Central memory CD4-positive, alpha-beta T cell (primary cell): ENCODE measurements at places on chromosomes 5 and 9.

DNA sequence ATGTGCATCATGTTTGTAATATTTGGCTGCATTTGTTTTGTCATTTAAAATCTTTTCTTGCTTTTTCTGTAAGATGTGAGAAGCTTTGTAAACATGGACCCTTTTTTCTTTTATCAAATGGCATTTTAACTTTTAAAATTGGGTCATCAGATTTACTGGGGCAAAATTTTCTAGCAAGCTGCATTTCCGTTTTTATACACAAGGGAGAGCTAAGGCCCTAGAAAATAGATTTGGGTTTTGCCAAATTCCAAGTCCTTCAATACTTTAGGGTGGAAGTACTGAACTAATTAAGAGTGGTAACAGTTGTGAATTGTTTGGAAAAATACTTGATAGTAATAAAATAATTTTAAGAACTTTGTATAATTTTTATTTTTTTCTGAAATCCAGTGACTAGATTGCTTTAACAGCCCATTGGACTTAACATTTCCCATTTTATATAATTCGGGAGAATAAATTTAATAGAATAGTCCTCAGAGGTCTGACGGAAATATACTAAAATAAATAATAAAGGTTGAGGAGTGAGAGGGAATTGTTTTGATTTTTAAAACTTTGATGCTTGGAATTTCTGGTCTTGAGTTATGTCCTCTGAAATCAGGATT is 117.4 kb downstream of the SMARCA2 start:
- no peak for DNase-seq

GRCh38 chr5:135735831-135736230 is 98.6 kb upstream of the SLC25A48 start:
- DNase-seq: no peak

DNA sequence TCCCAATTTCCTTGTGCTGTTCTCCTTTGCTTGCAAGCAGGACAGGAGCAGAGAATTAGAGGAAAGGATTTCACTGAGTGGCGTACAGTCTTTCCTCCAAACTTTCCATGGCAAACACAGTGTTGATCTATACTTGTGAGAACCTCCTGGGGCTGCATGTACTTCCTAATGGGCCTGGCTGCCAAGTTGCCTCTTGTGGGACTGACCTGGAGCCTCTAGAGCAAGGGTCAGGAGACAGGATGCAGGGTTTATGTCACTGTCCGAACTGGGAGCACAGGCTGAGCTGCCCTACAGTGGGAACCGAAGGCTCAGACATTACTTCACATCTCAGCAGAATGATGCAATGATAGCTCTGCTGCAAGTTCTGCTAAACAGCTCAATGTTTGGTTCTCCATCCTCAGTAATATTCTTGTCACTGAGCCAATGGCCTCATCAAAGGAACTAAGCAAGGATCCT is 102.3 kb downstream of the ENC1 start:
- no peak for DNase-seq

DNA sequence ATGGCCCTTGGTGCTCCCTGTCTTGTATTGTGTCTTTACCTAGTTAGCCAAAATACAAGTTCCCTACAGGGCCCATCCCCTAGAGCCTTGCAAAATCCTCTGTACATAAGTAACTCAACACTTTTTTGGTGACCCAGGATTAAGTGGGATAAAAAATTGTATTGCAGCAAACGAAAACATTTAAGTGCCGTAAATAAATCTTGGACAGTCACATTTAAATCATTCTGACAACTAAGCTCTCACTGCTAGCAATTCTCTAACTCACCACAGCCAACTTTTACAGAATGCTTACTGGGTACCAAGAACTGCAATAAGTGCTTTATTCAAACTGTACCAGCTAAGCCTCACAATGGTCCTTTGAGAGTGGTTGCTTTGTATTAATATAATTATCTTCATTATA is 56.6 kb downstream of the GNAQ start:
- DNase-seq: no peak

- DNase-seq: no peak
These were observed 13.5 kb downstream of the NSD1 start for GRCh38 chr5:177146891-177147638.

DNA sequence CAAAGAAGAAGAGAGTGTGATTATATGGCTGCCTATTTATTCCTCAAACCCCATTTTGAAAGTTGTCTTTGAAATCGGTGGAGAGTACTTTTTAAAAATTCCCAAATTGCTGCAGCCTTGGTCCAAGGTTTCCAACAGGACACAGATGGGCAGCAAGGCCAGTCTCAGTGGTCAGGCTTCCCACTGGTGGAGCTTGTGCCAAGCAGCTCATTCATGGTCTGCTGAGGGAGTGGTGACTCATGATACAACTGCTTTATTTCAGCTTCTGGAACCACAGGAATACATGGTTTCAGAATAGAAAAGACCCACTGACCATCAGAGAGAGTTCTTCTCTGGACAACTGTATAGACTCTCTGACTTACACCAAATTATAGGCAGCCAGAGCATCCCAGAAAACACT is 673.1 kb upstream of the KLF4 start:
- no peak for DNase-seq

- no peak for DNase-seq
These were observed 23.2 kb downstream of the LEAP2 start for GRCh38 chr5:132896685-132897084.

DNA sequence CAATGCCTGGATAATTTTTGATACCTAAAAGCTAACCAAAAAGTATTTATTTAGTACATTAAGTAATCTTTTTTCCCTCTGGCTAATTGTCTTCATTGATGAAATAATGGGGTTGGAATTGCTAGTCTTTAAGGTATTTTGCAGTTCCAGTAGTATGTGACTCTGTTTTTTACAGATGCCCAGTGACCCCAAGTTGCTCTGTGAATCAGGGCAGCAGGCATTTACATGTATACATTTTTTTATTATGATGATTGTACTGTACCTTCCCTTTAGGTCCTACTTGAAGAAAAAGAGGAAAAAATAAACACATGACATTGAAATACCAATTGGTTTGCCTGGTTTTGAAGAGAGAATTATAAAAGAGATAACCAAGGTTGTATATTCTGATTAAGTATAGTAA is 385.5 kb downstream of the ADGRV1 start:
- DNase-seq: no peak

GRCh38 chr5:88694023-88694679 is 188.8 kb downstream of the MEF2C start:
- no peak for DNase-seq

DNA sequence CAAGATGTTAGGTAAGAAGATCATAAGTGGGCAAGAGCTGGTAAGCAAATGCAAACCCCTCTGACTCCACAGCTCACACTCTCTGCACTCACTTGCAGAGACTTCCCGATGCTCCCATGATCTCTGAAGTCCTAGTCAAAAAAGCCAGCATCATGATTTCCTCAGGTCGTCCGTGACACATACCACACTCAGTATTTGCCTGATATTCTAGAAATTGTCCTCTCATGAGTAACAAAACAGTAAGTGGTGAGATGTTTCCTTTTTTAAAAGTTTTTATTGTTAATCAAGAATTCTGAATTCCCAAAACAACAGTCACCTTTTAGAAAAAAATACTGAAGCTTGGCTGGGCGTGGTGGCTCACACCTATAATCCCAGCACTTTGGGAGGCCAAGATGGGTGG is 194.6 kb downstream of the DENND1A start:
- no peak for DNase-seq

- DNase-seq: no peak
These were observed 66.0 kb downstream of the MYO10 start for GRCh38 chr5:16869821-16870796.

GRCh38 chr9:129143031-129143927 is 32.1 kb downstream of the PTPA start:
- DNase-seq: peak; percentile 58

- no peak for DNase-seq
These were observed 56.7 kb upstream of the CTNNA1 start for GRCh38 chr5:138696501-138696900.

DNA sequence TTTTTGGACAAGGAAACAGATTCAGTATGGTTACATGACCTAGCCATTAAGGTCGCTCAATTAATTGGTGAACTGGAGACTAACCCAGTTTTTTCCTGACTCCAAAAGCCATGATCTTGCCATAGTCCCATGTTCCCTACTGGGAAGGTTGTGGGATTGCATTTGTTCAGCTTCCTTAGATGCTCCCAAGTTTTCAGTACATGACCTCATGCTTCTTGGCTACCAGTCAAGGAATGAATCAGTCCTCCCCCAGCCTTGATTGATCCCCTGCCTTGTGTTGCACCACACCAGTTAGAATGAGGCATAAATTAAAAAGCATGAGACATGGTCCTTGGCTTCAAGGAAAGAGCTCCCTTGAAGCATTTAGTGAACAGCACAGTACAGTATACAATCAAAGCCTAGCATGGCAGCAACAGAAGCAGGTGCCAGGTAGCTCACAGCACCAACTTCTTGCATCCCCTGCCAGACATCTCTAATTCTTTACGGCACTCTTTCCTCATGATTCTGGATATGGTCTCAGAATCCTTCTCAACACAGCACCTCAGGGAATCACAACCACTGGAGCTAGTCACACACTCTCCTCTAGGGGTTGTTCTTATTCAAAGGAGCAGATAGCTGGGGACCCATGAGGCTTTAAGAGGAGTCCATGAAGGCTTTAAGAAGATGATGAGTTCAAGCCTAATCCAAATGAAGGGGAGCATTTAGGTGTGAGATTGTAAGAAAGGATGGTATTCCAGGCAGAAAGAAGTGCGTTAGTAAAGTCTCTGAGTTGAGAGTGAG is 295.5 kb upstream of the CLINT1 start:
- DNase-seq: no peak

GRCh38 chr9:116234081-116234480 is 80.5 kb downstream of the PAPPA start:
- DNase-seq: no peak

DNA sequence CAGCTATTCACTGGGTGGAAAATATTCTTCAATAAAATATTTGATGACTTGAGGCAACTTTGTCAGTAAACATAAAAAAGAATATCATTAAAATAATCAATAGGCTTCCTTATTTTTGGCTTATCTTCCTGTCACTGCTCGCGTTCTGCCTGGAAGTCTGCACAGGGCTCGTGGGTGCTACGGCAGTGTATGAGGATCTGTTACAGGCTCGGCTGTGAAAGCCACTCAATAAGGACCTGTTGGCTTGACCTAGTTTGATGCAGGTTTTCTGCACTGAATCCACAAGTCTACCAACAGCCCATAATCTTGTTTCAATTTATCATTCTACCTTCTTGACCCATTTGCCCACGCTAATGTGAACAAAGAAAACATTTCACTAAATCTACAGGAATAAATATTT is 97.2 kb downstream of the PDZD2 start:
- no peak for DNase-seq

- no peak for DNase-seq
These were observed at the start of gene ABCA2 for GRCh38 chr9:137027369-137028262. TSS of gene ABCA2 (minus strand) at chr9:137028237. CDS start at chr9:137028140, 97 bp downstream.

DNA sequence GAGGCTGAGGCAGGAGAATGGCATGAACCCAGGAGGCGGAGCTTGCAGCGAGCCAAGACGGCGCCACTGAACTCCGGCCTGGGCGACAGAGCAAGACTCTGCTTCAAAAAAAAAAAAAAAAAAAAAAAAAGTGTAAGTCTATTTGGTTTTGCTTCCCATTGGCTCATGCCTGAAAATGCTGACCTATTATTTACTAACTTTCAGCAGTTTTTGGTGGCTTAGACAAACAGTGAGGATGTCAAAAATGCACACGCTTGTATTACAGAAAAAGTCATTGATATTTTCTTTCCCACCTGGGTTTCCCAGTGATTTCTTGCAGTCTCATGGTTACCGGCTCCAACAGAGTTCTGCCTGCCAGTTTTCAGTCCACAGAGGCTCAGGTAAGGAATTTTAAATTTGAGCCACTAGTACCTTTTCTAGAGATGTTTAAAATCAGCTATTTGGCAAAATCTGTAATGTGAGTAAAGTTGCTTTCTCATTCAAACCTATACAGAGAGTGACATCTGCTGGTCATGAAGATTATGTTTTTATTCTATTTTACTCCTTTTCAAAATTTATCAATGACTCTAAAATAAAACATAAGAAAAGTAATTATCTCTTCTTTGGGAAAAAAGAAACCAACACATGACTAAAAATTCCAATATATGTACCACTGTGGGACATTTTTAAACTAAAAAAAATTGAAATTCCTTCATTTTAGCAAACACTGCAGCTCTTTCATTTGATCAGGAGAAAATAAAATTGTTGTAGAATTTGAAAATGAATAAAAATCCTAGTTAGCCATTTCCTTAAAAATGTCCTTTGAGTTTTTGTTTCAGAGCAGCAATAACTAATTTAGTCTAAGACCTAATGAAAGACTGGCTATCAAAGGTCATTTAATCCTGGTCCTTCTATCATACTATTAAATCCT is 8.8 kb downstream of the FAM200C start:
- DNase-seq: peak; percentile 5

- no peak for DNase-seq
These were observed 18.4 kb upstream of the RFK start for GRCh38 chr9:76412638-76413037.

- no peak for DNase-seq
These were observed 190.5 kb downstream of the NXNL2 start for GRCh38 chr9:88725300-88726019.

GRCh38 chr5:936149-937144 is 43.8 kb downstream of the TRIP13 start:
- DNase-seq: no peak

DNA sequence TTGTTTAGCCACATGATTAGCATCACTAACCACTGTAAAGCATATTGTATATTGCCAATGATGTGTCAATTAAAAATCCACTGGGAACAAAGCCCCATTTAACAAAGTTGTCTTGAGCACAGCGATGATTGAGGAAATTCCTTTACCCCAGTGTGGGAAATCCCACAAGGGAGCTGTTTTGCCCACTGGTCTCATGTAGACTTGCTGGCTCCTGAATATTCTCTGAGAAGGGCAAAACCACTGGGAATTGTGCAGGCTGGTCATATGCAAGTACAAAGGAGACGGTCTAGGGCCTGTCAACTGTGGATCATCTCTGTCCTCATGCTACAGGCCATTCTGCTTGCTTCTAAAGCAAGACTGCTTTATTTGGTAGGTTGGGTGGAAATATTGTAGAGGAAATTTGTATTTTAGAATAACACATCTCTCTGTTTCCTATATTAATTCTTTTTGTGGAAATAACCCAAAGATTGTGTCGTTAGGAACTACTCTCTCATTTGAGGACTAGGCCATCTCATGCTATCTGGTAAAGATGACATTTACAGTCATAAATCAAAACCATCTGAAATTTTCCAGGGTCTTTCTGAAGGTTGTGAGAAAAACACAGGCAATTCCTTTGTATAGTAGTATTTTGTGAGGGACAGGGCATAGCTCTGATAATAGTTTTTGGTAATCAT is 60.2 kb downstream of the PARP8 start:
- no peak for DNase-seq

GRCh38 chr5:151067632-151068432 is 13.0 kb downstream of the TNIP1 start:
- no peak for DNase-seq
